ENCODE measurements at places on chromosomes 13 and 19.

DNA sequence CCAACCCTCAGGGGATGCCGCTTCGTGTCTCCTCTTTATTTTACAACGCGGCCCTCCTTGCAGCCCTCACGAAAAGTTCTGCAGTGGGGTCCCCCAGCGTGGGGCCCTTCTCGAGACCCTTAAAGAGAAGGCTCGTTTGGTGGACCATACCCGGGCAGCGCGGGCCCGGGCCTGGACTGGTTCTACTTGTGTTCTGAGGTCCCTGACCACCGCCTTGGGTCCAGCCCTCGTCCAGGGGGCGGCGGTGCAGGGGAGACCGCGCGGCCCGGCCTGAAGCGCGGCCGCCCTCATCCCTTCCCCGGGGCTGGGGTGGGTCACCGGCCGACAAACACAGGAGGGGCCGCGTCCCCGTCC, 400 bp upstream of the SERP2 start:
- no peak for DNase-seq

DNA sequence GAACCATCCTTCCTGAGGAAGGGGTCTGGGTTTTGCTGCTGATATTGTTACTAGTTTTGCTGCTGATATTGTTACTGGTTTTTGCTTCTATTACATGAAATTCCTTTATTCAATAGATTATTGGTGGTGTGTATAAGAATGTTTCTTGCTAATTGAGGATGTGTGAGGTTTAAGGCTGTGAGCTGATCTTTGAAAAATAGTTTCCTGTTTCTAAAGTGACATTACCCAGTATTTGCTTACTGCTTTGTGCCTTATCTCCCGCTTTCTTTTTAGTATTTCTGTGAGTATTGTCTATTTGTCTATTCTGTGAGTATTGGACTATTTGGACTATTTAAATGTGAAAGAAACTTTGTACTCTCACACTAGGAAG, 38.2 kb upstream of the C1QTNF9 start:
- DNase-seq: no peak

- no peak for DNase-seq
Observed at GRCh38 chr19:5775668-5776309, 8.8 kb downstream of the PRR22 start.

DNA sequence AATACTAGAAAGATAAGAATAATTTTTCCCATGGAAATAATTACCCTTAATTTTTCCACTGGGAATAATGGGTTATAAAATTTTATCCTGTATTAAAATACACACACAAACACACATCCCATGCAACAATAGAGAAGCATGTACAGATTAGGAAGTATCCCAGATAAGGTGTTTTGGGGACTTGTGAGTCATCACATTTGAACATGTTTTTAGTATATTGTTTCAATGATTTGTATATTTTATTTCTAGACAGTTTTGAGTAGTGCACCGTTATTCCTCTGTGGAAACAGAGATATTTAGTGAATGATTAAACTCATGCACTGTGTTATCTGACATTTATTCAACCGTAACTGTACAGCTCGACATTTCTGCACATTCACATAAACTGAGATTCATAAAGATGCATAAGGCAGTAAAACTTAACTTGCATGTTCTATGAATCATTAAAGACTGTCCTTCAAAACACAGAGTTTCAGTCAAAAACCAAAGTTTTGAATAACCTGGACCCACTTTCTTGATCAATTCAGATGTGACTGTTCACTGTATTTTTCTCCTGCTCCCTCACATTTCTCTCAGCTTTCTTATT, 30.1 kb downstream of the KLF12 start:
- DNase-seq: no peak

GRCh38 chr13:98032168-98032567, 78.7 kb downstream of the IPO5 start:
- no peak for DNase-seq

All from GOT3 (cell line).